K562 (cell line): ENCODE measurements at places on chromosomes 2 and 18. TPM values are rescaled to one million over a fixed set of nuclear protein-coding genes. Genes with fewer than 3 reads are reported as not detected.

GRCh38 chr2:25032901-25033300 is 9.0 kb upstream of the EFR3B start:
- peaks cover 69% of the 10 kb centered on the region for H3K27me3 ChIP-seq
- H3K36me3 ChIP-seq, result no peaks in the 10 kb centered on the region
- H3K4me1 ChIP-seq, result no peaks in the 10 kb centered on the region
- no peak overlapping the region for H3K4me3 ChIP-seq

DNA sequence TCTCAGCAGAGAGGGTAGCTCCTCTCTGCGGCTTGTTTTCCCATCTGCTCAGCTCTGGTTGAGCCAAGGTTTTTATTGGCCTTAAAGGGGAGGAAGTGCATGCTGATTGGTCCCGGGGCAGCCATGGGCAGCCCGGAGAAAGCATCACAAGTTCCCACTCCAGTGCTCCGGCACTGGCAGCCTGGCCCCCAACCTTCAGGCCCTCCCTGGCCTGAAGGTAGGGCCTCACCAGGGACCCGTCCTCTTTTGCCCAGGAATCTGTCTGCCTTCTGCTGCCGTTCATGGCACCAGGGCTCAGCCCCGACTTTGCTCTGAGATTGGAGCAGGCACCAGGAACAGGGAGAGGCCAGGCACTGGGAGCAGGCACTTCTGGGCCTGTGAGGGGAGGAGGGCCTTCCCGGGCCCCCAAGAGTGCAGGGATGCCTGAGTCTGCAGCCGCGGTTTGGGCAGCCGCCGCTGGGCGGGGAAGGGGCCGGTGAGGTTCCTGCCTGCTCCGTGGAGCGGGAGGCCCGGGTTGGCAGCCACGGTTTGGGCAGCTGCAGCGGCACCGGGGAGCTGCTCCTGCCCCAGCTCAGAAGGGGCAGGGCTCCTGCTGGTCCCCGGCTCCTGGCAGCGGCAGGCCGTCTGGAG is 17.5 kb upstream of the ILKAP start:
- no peak for DNase-seq
- H3K27ac ChIP-seq, result no peak overlapping the region
- H3K4me3 ChIP-seq, result no peak overlapping the region
- H3K36me3 ChIP-seq, result peaks cover 15% of the 10 kb centered on the region; the same call in 2 of the 3 replicates

- no peaks in the 10 kb centered on the region for H3K36me3 ChIP-seq
- no peak overlapping the region for H3K27ac ChIP-seq
- no peaks in the 10 kb centered on the region for H3K4me1 ChIP-seq
- H3K27me3 ChIP-seq, result no peaks in the 10 kb centered on the region
Measured at GRCh38 chr18:76658627-76659026, 163.6 kb upstream of the ZNF516 start.

GRCh38 chr2:187302586-187302985 is 145.5 kb downstream of the CALCRL start:
- H3K27ac ChIP-seq, result no peak overlapping the region
- DNase-seq, result no peak
- no peak overlapping the region for H3K4me3 ChIP-seq
- no peaks in the 10 kb centered on the region for H3K36me3 ChIP-seq

GRCh38 chr2:68769586-68770270 is 35.1 kb downstream of the ARHGAP25 start:
- no peak for DNase-seq
- no peak overlapping the region; the same call in 2 of the 3 replicates for H3K27ac ChIP-seq
- H3K4me1 ChIP-seq, result peaks cover 16% of the 10 kb centered on the region
- H3K27me3 ChIP-seq, result no peaks in the 10 kb centered on the region

The EPHA4 gene
- 0.09 TPM in 2 replicates for total RNA-seq

The ADRA2B gene
- not detected in 2 replicates for total RNA-seq

The TRMT61B gene
- 17.4 and 20.0 TPM in 2 replicates for total RNA-seq

The APLF gene
- 0.67 and 0.71 TPM in 2 replicates for total RNA-seq

The RPE gene
- total RNA-seq, result 47.7 and 49.5 TPM in 2 replicates
